ENCODE measurements at places on chromosomes 1 and 21. TPM values are rescaled to one million over a fixed set of nuclear protein-coding genes. Genes with fewer than 3 reads are reported as not detected.

Gene TNFRSF9
- polyA plus RNA-seq, result not detected

Gene MX2
- 0.93 TPM for polyA plus RNA-seq

GRCh38 chr1:7972285-7972684 lies 10.8 kb downstream of the PARK7 start:
- DNase-seq, result no peak

- no peak for DNase-seq
These were observed 389.7 kb downstream of the NTNG1 start for GRCh38 chr1:107530543-107530942.

DNA sequence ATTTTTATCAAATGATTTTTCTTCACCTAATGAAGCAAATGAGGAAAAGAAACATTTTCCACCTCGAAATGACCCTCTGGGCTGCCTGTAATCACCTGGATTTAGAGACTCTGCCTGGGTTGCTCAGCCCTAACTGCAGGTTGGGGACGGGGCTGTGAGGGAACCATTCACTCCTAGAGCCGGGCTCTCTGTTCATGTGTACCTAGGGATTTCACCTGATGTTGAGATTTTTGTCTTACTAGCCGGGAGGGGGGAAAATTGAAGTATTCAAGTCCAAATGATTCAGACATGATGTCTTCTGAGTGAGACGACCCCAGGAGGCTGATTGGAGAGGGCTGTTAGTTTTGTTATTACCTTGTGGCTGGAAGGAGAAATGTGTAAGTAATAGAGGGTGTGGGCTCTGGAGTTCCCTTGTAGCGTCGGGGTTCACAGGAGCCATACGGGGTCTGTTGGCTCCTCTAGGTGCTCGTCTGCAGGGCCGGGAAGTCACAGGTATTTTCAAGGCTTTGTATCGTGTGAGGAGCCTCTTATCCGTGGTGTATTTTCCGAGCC lies 42.3 kb upstream of the PWP2 start:
- DNase-seq, result no peak

DNA sequence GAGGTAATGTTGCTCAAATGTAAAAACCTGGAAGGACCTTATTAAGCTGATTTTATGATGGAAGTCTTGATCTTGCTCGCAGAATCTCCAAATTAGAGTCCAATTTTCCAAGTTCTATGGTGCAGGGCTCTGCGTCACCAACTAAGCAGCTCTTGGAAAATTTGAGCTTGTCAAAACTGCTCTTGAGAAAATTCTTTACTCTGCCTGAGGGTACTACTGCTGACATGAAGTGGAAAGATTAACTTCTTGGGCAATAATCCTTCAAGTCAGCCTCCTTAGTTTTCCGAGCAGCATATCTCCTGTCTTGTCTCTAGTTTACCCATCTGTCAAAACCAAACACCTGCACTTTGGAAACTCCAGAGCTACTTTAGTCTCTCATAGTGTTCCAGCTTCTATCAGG lies 293.7 kb downstream of the KCTD3 start:
- no peak for DNase-seq
